Dermis blood vessel endothelial cell (primary cell): ENCODE measurements at places on chromosomes 3 and 15. TPM values are rescaled to one million over a fixed set of nuclear protein-coding genes. Genes with fewer than 3 reads are reported as not detected.

CADPS gene
- total RNA-seq: not detected in 2 replicates

HPS3 gene
- total RNA-seq: 20.5 and 22.3 TPM in 2 replicates

DNA sequence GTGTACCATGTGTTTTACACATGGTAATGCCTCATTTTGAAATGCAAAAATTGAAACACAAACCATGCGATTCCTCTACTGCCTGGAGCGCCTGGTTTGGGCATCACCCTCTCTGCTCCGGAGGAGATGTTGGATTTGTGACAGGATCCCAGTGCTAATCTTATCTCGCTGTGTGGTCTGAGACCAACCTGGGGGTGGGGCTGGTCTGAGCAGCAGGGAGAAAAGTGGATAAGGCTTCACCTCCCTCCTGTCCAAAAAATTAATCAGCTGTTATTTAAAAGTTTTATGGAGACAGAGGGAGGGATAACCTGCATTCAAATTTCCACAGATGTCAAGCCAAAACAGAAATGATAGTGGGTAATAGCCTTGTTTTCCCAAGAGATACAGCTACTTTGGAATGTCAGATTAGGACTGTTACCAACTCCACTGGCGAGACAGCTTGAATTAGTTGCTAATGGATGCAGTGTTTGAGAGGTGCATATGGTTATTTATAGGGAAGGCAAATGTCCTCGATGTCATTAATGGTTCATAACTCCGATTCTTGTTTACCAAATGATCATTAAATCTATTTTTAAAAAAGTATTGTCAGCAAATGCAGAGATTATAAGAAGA, 54.0 kb upstream of the SKOR1 start:
- no peak for DNase-seq

- DNase-seq: no peak
Measured at GRCh38 chr3:153903430-153903829, 217.8 kb upstream of the ARHGEF26 start.

DNA sequence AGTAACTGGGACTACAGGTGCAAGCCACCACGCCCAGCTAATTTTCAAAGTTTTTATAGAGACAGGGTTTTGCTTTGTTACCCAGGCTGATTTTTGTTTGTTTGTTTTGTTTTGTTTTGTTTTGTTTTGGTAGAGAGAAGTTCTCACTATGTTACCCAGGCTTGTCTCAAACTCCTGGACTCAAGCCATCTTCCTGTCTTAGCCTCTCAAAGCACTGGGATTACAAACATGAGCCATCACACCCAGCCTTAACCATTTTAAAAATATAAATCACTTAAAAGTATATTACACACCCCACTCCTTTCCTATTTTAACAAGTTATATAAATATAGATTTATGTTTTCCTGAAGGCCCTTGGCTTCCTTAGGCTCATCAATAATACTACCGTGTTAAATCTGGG, 6.5 kb upstream of the DYNC1LI1 start:
- no peak for DNase-seq

GRCh38 chr3:10440684-10441083, 64.7 kb downstream of the ATP2B2 start:
- DNase-seq: no peak

GRCh38 chr3:173839859-173840258, 442.3 kb downstream of the NLGN1 start:
- no peak for DNase-seq

DNA sequence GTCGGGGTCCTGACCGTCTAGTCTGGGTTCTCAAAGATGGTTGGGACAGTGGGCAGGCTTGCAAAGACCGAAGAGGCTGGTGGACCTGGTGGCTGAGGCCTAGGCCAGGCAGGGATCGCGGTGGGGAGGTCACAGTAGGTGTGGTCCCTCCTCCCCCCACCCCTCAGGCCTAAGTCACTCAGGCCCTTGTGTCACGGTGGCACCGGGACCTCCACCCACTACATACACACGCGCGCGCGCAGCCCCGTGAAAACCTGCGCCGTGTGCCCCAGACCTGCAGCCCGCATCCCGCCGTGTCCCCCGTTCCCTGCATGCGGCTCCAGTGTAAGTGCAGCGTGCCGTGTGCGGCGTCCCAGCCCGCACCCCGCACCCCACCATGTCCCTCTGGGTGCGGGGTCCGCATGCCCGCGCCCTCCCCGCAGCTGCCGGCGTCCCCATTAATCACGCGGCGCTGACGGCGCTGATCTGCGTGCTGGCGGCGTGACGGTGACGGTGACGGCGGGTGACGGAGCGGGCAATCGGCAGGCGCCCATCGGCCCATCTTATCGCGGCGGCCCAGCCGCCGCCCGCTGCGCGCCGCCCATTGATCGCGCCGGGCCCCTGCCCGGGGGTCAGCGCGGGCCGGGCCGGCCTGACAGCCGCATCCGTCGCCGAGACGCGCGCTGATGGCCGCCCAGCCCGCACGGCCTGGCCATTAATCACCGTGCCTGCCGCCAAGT, 24.4 kb downstream of the SEC61A1 start:
- peak; percentile 58 for DNase-seq

GRCh38 chr3:154780263-154780662, 299.9 kb upstream of the MME start:
- DNase-seq: no peak

GRCh38 chr15:47614360-47615011, 102.8 kb upstream of the SEMA6D start:
- DNase-seq: peak; percentile 10

DNA sequence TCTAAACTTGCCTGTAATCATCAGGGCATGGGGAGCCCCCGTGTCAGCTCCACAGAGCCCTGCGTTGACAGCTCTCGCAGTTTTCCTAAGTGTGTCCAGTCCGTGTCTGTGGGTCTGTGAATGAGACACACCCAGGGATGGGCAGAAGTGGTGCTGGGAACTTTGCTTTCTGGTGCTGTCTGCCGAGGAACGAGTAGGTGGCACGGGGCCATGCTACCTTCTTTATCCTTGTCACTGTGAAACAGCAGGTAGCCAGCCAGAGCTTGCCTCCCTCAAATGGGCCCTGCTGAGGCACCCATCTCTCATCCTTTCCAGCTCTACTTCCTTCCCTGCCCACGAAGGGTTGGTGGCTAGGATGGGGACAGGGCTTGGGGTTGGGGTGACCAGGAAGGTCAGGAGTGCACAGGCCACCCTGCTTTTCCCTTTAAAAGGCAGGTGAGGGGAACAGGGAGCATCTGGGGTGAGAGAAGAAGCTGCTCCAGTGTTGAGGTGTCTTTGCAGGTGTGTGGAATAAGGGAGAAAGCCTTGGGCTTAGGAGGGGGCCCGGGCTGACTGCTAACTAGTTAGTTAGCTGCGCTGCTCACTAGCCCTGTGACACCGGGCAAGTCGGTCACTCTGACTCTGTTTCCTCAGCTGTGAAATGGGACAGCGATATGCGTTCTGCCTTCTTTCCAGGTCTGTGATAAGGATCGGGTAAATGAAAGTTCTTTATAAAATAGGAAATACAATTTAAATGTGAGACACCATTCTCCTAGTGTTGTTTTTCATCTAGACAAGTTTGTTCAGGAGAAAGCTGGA, 27.9 kb downstream of the PDIA5 start:
- DNase-seq: no peak

- no peak for DNase-seq
Measured at GRCh38 chr3:52796411-52796810, 1.8 kb downstream of the ITIH3 start.

CERS3 gene
- total RNA-seq: not detected in 2 replicates

SGO1 gene
- 2.6 and 10.5 TPM in 2 replicates for total RNA-seq

GRCh38 chr15:90386221-90386620, 1.8 kb upstream of the IQGAP1 start:
- no peak for DNase-seq

GRCh38 chr3:60774617-60775016, 476.6 kb downstream of the FHIT start:
- DNase-seq: no peak

DNA sequence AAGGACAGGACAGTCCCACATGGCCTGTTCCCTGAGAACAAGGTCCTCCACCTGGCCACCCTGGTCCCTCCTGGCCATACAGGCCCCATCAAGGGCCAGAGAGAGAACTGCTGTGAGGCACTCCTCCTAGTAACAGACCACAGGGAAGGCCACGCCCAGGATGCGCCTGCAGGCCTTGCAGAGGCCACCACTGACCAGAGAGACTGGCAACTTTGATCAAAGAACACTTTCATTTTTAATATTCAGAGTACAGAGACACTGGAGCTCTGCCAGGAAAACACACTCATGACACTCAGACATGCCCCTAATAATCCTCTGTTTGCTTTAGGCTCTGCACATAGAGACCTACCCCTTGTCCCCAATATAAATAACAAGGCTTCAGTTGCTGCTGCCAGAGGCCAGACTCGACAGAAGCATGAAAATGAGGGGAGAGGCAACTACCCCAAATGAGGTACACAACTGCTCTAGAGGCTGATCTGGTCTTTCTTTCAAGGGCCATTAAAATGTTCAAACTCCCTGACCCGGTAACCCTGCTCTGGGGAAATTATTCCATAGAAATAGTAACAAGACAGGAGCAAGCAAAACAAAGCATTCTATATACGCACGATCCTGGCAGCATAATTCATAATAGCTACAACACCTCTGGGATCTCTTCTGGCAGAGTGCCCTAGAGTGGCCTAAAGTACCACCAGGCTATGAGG, 44.8 kb downstream of the CCDC12 start:
- DNase-seq: peak; percentile 75

PRR20G gene
- not detected in 2 replicates for total RNA-seq

AQP9 gene
- total RNA-seq: under 0.01 TPM in 1 of 2 replicates, not detected in the other

GRCh38 chr3:146390957-146391356, 78.4 kb downstream of the PLSCR2 start:
- DNase-seq: peak; percentile 28

DNA sequence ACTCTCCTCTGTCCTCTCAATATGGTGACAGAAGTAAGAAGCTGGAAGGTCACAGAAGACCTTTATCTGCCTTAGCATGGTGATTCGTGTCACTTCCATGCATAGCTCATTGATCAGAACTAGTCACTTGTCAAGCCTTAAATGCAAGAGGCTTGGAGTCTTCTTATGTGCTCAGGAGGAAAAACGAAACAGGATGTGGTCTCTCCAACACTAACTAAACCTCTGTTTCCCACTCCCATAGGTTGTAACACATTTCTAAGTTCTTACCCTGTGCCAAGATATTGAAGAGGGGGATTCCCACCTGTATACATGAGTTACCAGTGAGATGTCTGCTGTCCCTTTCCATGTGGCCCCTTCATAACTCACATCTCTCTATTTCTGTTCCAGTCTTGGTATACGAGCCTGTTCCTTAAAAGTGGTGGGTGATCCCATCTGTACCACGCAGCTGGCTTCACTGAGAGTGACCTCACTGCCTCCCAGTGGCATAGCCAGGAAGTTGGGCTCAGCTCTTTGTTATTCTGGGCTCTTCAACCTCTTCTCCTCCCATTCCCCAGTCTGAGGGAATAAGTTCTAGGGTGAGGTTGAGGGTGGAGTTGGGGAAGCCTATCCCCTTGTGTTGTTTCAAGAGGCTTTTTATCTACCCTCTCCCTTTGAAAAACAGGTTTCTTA, 203.2 kb upstream of the PPP2R3A start:
- DNase-seq: no peak

DNA sequence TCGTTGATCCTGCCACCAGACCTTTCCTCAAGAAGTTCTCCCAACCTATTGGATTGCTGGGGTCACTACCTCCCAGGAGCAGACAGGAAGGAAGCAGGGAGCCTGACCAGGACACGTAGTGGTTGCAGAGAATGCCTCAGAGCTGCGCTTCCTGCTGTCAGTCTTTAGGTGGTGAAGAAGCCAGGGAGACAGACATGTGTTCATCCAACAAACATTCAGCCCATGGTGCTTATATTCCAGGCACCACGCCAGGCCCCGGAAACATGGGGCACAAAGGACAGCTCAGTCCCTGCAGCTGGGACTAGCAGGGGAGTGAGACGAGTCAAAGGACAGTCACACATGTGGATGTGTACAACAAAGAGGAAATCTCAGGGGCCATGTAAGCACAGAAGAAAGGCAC, 26.0 kb upstream of the CORO2B start:
- DNase-seq: peak; percentile 40

MORC1 gene
- total RNA-seq: not detected in 2 replicates

GRCh38 chr15:96087180-96087884, 243.2 kb upstream of the NR2F2 start:
- DNase-seq: no peak

- no peak for DNase-seq
Measured at GRCh38 chr3:42702982-42703694, 540 bp upstream of the HHATL start.

NAALADL2 gene
- 0.56 and 1.4 TPM in 2 replicates for total RNA-seq

GRCh38 chr3:188200481-188200880, 46.5 kb downstream of the LPP start:
- DNase-seq: no peak

GRCh38 chr15:80581976-80582375, 113.1 kb upstream of the ABHD17C start:
- DNase-seq: no peak

DNA sequence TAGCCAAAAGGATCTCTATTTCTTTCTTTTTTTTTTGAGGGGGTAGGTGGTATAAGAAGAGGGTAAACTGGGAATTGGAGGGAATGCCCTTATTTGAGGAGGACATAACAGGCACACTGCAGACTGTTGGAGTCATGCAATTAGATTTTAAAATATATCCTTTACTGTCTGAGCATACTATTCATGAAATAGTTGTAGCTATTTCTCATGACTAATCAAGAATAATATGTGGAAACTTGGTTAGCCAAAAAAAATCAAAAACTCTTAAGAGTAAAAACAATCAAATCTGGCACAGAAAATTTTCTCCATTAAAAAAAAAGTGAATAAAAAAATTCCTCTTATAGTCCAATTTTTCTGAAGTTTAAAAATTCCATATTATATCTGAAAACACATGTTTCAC, 174.9 kb downstream of the SCAPER start:
- DNase-seq: peak; percentile 43

GRCh38 chr3:10198761-10199649, 34.3 kb downstream of the IRAK2 start:
- peak; percentile 73 for DNase-seq

MYLK gene
- 69.6 and 78.1 TPM in 2 replicates for total RNA-seq

NEK10 gene
- 2.0 and 2.6 TPM in 2 replicates for total RNA-seq
